ENCODE measurements at places on chromosomes 5 and 9.

- peak; percentile 53 for DNase-seq
Observed at GRCh38 chr9:129489838-129490582, 130.9 kb downstream of the C9orf50 start.

GRCh38 chr9:27189426-27189825 is 80.4 kb downstream of the TEK start:
- no peak for DNase-seq

DNA sequence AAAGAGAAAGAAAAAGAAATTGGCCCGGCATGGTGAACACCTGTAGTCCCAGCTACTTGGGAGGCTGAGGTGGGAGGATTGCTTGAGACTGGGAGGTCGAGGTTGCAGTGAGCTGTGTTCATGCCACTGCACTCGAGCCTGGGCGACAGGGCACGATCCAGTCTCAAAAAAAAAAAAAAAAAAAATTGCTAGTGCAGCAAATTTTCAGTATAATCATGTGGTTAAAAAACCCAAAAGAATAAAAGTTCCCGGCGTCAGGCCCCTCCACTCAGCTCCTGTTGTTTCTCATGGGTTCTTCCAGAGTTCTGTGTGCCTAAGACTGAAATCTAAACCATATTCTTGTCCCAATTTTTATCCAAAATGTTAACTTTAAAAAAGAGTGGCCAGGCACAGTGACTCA is 49.1 kb downstream of the WNK2 start:
- DNase-seq = no peak

DNA sequence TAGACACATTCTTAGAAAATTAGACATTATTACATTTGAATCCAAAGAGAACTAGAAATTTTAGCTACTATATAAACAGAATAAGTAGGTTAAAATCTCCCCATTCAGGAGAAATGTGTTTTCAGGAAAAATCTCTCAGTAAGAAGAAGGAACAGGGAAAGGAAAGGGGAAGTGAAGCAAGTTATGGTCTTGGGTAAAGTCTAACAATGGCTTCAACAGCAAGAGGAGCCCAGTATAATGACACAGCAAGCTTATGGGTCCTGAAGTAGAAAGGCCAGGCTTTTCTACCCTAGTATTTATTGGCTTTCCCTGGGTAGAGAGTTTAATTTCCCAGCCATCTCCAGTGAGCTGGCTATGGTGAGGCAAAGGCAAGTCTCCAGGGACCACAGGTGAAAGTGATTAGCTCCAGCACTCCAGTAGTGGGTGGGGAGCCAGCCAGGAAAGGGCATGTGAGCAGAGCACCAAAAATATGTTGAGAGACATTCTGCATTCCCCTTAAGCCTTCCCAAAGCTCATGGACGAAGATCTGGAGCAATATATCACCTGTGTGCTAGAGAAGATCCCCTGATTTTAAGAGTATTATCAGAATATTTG is 981.7 kb downstream of the NR2F1-AS1 start:
- no peak for DNase-seq

- DNase-seq = peak; percentile 39
Observed at GRCh38 chr5:75049456-75050351, 2.7 kb downstream of the GCNT4 start.

DNA sequence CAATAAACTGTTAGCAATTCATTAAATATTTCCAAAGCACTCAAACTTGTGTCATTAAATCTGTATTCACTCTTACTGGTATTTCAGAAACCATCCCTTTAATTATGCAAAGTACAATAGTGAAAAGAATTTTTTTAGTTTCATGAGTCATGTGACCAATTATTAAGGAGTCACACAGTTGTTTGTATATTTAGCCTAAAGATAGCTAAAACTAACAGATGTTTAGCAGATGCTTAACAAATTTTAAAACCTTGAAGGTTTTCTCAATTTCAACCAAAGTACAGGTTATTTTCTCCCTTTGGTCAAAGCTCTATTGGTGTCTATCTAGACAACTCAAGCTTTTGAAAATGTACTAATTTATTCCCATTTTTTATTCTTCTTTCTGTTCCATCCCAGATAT is 44.1 kb downstream of the PJA2 start:
- no peak for DNase-seq

GRCh38 chr5:83025690-83026478 is 51.3 kb downstream of the TMEM167A start:
- DNase-seq = no peak

DNA sequence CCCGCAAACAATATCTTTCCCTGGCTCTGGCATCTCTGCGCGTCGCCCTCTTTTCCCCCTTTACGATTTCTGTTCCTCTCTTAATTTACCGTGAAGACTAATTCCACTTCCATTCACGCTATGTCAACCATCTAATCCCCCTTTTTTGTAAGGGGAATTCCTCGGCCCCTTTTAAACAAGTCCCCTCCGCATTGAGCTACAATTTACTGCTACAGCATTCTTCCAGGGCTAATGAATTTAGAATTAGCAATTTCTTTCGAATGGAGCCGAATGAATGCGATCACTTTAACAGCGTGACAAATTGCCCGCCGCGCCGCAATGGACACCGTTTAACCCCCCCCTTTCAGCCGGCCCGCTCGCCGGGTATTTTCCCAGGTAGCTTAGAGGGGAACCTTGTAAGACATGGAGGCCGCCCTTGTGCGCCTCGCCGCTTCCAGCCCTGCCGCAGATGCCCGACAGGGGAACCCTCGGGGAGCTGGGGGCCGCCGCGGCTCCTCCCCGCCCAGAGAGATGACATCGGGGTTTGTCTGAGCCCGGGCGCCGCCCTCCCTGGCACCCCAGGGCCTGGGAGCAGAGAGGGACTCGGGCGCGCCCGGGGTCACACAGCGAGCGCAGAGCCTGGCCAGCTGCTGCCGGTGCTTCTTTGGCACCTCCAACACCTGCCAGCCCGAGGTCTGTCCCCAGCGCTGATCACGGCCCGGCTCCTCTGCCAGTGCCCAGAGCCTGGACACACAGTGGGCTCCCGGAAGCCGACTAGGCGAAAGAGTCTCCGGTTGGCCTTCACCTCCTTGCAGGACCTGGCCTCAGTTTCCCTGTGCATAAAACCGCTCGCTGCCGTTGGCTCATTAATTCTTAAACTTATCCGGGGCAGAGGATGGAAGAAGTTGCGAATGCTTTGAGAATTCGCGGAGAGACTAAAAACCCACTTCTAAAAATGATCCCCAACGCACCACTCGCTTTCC is 1.3 kb downstream of the PRDM12 start:
- no peak for DNase-seq

DNA sequence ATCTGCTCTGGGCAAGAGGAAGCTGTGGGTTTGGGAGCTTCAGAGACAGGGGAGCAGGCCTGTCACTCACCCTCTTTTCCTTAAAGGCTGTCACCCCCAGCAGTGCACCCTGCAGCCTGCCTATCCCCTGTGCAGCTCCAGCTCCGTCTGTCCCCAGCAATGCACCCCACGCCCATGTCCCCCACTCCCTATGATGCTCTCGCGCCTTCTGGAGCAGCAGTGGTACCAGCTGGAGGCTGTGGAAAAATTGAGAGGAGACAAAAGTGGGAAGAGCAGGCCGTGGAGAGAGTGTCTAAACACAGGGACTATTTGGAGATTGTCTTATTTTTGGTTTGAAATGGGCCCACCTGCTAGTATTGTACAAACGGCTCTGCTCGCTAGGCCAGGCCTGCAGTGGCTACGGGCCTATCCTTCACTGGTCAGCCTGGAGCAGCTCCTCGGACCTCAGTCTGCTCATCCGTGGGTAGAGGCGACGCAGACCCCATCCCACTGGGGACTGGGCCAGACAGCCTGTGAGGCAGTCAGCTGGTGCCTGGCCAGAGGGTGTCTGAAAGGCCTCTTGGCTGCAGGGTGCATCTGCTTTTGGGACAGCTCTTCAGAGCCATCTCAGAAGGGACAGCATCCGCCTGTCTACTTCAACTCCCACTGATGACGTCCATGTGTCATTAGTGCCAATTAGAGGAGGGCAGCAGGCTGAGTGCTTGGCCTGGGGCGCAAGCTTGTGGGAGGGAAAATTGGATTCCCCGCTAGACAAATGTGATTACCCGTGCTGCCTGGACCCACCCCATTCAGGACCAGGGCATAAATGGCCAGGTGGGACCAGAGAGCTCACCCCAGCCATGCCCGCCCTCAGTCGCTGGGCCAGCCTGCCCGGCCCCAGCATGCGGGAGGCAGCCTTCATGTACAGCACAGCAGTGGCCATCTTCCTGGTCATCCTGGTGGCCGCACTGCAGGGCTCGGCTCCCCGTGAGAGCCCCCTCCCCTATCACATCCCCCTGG is at the start of gene DBH:
Gene DBH (plus strand): TSS at position 831 of the 999 bp plus-strand sequence. CDS start 9 bp downstream, at position 840.
- DNase-seq = no peak

GRCh38 chr5:181045316-181045715 is 5.2 kb downstream of the BTNL9 start:
- no peak for DNase-seq

DNA sequence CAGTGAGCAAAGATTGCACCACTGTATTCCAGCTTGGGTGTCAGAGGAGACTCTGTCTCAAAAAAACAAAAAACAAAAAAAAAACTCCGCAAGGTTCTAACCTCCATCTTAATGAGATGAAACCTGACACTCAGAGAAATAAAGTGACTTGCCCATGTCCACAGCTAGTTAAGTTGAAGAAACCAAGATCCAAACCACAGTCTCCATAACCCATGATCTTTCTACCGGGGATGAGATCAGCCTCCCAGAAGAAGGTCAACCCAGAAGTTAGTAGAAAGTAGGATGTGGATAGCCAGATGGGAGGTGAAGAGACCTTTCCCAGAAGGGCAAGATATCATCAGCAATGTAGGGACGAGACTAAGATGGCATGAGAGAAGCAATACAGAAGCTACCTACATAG is 140.4 kb upstream of the ADRA1B start:
- no peak for DNase-seq

- no peak for DNase-seq
Observed at GRCh38 chr9:131035548-131035947, 26.6 kb downstream of the LAMC3 start.

DNA sequence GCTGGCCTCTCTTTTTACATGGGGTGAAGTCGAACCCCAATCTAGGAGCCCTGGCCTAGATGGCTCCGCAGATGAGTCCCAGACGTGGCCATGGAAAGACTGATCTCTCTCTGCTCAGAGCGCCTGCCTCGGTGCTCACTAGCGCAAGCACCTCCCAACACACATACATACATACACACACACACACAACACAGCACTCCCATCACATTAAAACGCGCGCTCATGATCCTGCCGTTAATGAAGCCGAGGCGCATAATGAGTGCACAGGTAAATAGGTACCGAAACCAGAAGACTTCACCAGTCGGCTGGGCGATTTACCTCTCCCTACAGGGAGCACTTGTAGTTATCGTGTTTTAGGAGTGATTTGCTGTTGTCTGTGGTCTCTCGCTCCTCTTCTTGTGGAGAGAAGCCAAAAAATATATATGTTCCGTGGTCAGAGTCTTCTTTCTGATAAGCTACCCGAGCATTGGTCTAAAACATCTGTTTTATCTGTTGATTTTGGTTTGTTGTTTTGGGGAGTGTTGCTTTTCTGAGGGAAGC is 207.7 kb downstream of the MEF2C start:
- no peak for DNase-seq

Data from kidney glomerular epithelial cell (primary cell).